Substantia nigra (tissue), 51 donors: ENCODE measurements at places on chromosomes 6 and 20.

DNA sequence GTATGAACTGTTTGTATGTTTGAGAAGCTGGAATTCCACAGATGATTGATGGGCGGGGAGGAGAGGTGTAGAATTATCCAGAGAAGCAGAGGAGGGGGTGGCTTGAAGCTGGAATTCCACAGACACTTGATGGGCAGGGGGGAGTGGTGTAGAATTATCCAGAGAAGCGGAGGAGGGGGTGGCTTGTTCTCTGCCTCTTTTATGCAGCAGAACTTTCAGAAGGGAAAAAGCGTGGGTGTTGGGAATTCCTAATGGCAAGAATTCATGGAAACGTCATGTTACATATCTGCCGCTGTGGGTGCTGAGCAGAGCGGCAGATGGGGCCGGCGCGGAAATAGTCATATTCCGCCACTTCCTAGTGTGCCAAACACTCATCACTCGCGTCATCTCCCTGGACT lies 167.9 kb upstream of the KCNG1 start:
- DNase-seq: no peak

DNA sequence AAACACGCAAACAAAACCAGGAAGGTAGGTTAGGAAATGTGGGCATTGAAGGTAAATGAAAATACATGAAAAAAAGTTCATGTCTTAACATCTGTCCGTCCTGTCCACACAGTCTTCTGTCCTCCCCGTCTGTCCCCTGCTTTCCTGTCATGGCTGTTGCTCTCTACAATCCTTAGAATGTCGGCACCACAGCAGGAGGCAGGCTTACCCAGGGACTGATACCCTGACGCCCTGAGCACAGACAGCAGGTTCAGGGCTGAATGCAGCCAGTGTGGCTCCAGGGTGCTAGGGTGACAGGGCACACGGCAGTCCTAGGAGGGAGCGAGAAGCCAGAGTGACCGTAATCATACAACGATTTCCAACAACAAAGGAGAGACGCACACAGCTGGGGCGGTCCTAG lies 123.7 kb downstream of the IRF4 start:
- no peak for DNase-seq

DNA sequence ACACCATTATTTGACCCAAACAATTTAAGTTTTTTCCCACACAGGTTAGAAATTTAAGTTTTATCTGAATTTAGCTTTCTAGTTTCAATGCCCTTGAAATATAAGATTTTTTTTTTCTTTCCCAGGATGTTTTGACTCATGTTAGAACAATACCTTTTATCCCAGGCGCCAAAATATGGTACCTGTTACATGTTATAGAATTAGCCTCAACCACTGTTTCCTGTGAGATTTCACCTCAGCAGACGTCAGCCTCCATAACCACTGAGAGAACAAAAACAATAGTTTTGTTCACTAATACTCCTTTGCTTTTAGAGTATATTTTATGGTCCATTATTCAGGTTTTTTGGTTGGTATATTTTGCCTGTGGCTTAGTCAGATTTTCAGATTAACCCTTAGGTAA lies 302.9 kb downstream of the CDKAL1 start:
- DNase-seq: no peak

DNA sequence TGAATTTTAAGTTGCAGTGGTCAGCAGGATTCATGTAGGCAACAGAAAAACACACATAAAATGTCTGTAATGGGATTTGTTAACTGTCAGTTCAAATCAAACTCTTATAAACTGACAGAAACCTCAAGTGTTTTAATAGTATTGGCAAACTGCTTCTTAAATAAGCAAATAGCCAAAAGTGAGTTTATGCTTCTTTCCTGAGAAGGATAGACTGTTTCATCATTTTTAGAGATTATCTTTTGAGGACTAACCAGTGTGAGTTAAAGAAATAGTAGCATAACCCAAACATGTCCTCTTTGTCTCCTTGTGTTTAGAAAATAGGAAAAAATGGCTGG lies 68.0 kb downstream of the AIG1 start:
- no peak for DNase-seq

GRCh38 chr6:47031656-47032055 lies 10.5 kb downstream of the ADGRF1 start:
- DNase-seq: no peak

DNA sequence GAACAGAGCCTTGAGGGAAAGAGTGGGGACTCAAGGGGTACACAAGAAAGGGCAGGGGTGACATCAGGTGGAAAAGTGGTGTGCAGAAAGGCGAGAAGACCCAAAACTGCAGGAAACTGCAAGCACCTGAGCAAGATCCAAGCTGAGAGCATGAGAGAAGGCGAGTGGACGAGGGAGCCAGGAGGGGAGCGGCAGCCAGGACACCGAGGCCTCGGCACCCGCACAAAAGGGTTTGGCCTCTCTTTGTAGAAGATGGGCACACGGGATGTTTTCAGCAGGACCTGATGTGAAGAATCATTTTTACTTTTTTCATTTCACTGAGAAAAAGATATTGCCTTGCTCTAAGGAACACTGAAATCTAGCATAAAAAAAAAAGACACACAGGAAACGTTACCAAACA lies 82.1 kb upstream of the FOXQ1 start:
- DNase-seq: no peak

DNA sequence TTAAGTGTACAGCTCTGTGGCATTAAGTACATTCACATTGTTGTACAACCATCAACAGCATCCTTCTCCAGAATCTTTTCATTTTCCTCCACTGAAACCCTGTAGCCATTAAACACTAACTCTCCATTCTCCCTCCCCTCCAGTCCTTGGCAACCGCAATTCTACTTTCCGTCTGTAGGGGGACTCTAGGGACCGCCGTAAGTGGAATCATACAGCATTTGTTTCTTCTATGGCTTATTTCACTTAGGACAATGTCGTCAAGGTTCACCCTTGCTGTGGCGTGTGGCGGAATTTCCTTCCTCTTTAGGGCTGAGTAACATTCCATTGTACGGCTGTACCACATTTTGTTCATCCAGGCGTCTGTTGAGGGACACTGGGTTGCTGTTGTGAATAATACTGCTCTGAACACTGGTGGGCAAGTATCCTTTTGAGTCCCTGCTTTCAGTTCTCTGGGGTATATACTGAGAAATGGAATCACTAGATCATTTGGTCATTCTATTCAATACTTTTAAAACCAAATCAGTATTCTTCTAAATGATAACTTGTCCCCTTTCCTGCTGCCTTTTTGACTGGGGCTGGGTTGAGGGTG lies 50.7 kb downstream of the PPP1R3G start:
- DNase-seq: no peak

GRCh38 chr6:13327691-13328075 lies 654 bp downstream of the TBC1D7 start:
- DNase-seq: no peak

GRCh38 chr6:30321692-30322388 lies 4.9 kb upstream of the TRIM39 start:
- no peak for DNase-seq

DNA sequence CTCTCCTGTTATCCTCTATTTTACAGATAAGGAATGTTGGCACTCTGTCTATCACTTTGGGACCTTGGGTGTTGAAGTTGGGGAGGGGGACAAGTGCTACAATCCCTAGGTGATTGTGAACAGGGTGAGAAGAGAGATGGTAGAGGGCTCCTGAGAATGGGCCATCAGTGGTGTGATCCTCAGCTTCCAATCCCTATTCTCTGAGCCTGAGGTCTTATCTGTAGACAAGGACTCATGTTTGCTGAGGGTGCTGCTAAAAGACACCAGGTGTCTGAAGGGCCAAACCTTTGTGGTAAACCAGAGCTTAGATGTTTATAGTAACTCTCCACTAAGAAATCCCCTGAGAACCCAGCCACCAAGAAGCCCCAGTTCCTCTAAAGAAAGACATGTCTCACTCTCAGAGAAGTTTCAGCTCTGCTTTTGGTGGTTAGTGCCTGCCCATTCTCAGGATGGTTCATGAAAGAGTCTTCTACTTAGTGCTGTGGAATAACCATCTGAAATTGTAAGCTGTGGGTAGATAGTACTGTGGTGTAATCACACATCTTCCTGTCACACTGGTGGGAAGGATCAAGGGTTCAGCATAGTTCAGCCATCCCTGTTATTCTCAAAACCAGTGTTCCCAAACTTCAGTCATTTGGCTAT lies 58.2 kb upstream of the IL20RA start:
- DNase-seq: no peak

- no peak for DNase-seq
Measured at GRCh38 chr20:10167040-10167439, 51.6 kb upstream of the SNAP25 start.

- DNase-seq: no peak
Measured at GRCh38 chr6:116491610-116492330, 19.7 kb upstream of the CALHM5 start.

GRCh38 chr6:87900160-87900698 lies 147.4 kb upstream of the SPACA1 start:
- DNase-seq: no peak

DNA sequence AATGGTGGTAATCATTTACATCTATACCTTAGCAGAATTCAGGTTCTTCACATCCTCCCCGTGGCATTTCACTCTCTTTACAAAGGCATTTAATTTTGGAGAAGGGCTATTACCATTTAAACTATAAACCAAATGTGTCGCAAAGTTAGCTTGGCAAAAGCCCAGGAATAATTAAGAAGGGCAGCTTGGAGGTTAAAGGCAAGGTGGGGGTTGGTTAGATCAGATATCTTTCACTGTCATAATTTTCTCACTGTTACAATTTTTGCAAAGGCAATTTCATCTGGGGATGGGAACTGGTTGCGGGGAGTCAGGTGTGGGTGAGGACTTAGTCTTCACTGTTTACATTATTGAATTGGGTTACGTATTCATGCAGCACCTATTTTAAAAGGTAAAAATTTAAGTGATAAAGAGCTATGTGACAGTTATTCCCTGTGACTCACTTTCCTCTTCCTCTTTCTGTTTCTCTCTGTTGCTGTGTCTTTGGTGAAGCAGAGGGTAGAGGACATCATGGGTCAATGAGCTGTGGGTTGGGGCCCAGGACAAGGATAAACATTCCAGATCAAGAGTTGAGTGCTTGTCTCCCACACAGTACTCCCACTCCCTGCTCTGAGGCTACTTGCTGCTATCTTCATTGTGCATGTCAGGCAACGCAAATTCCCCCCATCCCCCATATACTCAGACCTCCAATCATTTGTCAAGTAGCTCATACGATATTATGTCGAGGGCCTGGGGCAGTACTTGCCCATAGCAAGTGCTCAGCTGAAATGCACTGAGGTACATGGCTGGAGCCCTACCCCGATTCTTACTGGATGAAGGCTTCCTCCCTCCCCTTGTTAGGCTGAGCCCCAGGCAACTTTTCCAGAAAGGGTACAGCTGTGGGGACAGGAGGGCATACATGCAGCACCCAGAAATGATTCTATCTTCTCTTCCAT lies 223.1 kb upstream of the MYLIP start:
- DNase-seq: no peak

GRCh38 chr6:47256981-47257730 lies 52.5 kb downstream of the TNFRSF21 start:
- no peak for DNase-seq

DNA sequence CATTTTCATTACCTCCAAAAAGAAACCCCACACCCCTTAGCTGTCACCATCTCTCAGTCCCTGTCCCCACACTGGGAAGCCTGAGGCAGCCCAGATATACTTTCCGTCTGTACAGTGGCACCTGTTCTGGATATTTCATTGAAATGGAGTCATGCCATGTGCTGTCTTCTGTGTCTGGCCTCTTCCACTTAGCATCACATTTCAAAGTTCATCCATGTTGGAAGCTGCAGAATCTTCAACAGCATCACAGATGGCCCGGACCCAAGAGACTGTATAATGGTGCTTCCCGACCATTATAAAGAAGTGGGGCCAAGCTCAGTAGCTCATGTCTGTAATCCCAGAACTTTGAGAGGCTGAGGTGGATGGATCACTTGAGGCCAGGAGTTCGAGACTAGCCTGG lies 58.4 kb downstream of the DLGAP4 start:
- DNase-seq: no peak

- no peak for DNase-seq
Measured at GRCh38 chr6:167053895-167054530, 54.8 kb downstream of the CEP43 start.

GRCh38 chr6:43359831-43360230 lies 9.6 kb downstream of the ZNF318 start:
- no peak for DNase-seq

GRCh38 chr6:34391473-34391785 lies 1.0 kb downstream of the NUDT3 start:
- DNase-seq: no peak

GRCh38 chr6:161169696-161170095 lies 104.2 kb downstream of the AGPAT4 start:
- DNase-seq: no peak

- no peak for DNase-seq
Measured at GRCh38 chr20:17542481-17542880, 11.3 kb upstream of the BFSP1 start.

GRCh38 chr6:104809116-104809515 lies 50.6 kb downstream of the HACE1 start:
- no peak for DNase-seq

DNA sequence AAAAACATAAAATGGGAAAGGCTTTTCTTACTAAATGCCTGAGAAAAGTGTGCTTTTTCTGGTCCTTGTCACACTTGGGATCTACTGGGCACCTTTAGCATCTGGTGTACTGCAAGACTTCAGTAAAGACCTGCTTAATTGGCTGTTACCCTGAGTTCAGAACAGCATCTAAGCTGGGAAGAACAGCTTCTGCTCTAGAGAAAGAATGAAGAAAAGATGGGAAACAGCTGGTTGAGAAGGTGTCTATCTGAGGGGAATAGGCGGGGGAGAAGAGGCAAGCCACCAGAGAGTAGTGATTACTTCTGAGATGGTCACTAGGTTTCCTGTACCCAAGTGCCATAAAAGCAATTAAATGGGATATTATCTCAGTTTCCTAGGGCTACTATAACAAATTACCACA lies 128.2 kb upstream of the SPACA1 start:
- DNase-seq: no peak

- DNase-seq: no peak
Measured at GRCh38 chr6:132054525-132054924, 103.4 kb upstream of the CCN2 start.

DNA sequence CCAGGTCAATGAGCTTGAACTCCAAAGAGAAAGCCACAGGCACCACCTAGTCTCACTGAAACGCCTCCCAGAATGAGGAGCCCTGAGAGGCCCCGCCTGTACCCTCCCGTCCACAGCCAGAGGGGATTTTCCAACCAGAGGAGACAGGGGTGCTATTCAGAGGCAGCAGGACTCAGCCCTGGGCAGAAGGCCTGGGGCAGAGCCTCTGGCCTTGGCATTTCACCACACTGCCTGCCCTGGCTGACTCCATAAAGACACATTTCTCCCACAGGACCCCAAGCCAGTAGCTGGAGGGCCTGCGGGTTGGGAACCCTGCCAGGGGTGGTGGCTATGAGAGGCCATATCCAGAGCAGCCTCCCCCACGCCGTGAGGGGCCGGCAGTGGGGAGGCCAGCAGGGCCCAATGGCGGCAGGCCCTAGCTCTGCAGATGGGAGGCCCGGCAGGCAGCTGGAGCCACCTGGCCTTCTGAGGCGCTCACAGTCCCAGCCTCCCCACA lies 159.3 kb downstream of the PREX1 start:
- peak; percentile 46 for DNase-seq

- DNase-seq: peak; percentile 47
Measured at GRCh38 chr20:16803965-16804792, 56.0 kb downstream of the OTOR start.

- peak; percentile 23 for DNase-seq
Measured at GRCh38 chr6:151452750-151453427, 963 bp upstream of the RMND1 start.
